ENCODE measurements at places on chromosomes 5 and 9.

- DNase-seq: no peak
Observed at GRCh38 chr9:128244837-128245231, 31.0 kb downstream of the GOLGA2 start.

- no peak for DNase-seq
Observed at GRCh38 chr9:77575785-77576184, 72.3 kb downstream of the GNA14 start.

DNA sequence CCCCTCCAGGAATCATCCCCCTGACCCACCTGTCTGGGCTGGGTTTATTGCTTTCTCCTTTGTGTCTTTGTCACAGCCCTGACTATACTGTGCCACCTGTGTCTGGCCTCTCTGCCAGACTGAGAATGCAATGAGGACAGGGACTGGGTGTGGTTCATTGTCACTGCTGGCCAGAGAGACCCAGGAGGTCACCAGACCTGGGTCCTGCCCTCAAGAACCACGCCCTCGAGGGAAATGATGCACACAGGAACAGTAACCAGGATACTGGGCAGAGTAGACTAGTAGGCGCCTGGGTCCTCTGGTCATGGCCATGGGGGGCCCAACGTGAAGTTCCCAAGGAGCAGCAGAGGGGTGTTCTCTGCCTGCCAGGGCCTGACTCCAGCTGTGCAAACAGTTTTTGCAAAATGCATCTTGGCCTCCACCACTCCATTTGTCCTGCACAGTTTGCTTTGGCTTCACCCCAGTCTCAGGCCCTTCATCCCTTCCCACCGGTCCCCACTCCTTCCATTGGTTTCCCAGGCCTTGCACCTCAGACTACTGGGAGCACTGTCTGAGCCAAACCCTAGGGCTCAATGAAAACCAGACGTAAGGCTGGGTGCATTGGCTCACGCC, 17.8 kb downstream of the RGS3 start:
- no peak for DNase-seq

DNA sequence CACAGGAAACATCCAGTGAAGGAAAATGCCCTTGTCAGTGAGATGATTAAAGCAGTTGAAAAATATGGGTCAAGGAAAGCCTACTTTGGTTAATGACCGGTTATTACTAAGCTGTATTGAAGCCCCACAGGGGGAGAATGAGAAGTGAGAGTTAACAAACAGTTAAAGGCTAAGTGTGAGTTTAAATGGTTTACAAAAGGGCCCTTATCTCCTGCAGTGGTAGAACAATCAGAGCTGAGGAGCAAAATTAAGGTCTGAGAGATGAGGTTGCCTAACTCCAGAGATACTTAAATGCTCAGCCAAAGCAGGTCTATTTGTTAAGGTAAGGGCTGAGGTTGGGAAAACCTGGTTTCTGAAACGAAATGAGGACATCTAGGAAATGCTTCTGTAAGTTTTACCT, 75.1 kb upstream of the FER start:
- DNase-seq: no peak

DNA sequence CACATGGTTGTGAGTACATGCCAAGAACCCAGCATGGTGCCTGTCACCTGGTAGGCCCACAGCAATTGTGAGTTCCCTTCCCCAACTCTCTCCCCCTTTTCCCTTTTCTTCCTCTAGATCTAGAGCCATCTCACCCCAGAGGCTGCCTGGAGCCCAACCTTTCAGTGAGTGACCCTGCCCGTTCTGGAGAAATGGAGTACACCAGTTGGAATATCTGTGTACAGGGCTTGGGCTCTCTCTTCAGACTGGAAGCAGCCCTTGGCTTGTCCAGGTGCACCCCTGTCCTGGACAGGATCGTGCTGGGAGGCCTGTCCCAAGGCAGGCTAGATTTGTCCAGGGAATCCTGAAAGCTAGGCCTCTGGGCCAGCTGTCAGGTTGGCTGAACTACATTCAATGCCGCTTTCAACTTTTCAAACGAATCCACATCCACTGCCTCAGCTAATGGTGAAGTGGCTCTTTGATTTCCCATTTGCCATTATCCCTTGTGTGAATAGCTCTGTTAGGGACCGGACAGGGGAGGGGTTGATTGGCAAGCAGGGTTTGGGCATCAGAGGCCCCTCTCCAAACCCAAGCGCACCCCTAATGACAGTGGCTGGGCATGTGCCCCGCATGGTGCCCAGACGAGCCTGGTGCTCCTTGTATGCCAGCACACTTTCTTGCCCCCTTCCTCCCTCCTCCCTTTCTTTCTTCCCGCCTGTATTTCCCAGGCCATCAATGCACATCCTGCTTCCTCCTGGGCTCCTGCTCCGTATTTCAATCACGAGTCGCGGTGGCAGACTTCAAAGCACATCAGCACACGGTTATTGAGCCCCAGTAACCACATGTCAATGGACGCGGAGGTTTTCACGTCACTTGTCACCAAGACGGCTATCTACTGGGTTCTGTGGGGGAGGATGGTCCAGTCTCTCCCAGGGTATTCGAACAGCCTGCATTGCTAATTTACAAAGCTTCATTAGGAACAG, 211.2 kb downstream of the DAB2IP start:
- peak; percentile 46 for DNase-seq

Measured in coronary artery (tissue), 2 donors.